Prostate gland (tissue), 2 donors: ENCODE measurements at places on chromosomes 3 and 15.

GRCh38 chr15:64426845-64427465 is 33.4 kb upstream of the ZNF609 start:
- DNase-seq: no peak
- H3K36me3 ChIP-seq: no peaks in the 10 kb centered on the region
- no peaks in the 10 kb centered on the region for H3K27me3 ChIP-seq
- H3K27ac ChIP-seq: no peak overlapping the region
- no peak overlapping the region for H3K4me3 ChIP-seq

DNA sequence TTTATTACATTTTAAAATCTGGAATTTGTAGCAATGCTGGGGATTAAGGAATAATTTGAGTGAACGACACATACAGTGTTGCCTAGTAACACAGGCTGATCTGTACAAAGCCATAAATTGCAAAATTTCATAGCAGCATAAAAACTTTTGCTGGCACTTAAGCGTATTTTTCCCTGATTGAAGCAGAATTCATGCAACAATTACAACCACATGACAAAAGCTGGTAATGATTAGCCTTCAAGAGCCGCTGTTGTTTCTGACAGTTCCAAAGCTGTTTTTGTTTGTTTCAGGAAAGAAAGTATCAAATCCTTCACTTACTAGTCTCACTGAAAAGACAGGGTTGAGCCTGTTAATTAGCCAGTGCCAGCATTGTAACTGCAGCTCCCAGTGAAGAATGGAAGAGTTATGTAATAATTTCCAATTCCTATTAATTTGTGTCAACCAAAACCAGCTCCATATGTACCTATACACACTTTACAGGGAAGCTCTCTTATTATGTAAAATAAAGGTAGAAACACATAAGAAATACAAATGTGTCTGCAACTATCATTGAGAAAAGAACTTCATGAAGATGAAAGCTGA is 60.7 kb downstream of the AGTR1 start:
- no peak overlapping the region for H3K27ac ChIP-seq
- no peaks in the 10 kb centered on the region for H3K4me1 ChIP-seq
- no peak for DNase-seq
- H3K27me3 ChIP-seq: no peaks in the 10 kb centered on the region
- H3K4me3 ChIP-seq: no peak overlapping the region
- H3K36me3 ChIP-seq: no peaks in the 10 kb centered on the region

DNA sequence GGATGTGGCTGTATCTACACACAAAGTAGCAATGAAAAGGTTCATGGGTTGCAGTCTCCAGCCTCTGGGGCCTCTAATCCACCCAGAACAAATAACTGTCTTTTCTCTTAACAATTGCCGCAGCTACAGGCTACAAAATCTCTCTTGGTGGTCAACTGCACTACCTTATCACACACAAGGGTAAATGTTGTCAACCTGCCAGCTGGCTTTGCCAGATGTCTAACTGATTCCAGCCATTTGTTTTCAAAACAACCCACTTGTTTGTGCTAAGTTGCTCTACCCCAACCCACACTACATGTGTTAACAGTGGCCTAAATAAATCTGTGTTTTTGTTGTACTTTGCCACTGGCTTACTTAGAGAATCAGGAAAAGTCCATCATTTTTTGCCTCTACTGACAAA is 447.3 kb downstream of the TAFA4 start:
- no peaks in the 10 kb centered on the region for H3K4me1 ChIP-seq
- no peaks in the 10 kb centered on the region for H3K36me3 ChIP-seq
- no peak overlapping the region for H3K27ac ChIP-seq
- no peak overlapping the region for H3K4me3 ChIP-seq
- no peaks in the 10 kb centered on the region for H3K27me3 ChIP-seq
- no peak for DNase-seq

GRCh38 chr15:90597577-90597976 is 67.9 kb downstream of the CRTC3 start:
- peak overlapping the region; percentile 19 for H3K27ac ChIP-seq
- peaks cover 13% of the 10 kb centered on the region for H3K4me1 ChIP-seq
- DNase-seq: no peak
- no peaks in the 10 kb centered on the region for H3K27me3 ChIP-seq
- no peaks in the 10 kb centered on the region for H3K36me3 ChIP-seq
